Kidney (tissue), 22 donors: ENCODE measurements at places on chromosomes 1 and 21.

GRCh38 chr1:83958704-83959103 lies 40.2 kb downstream of the TTLL7 start:
- DNase-seq: no peak

DNA sequence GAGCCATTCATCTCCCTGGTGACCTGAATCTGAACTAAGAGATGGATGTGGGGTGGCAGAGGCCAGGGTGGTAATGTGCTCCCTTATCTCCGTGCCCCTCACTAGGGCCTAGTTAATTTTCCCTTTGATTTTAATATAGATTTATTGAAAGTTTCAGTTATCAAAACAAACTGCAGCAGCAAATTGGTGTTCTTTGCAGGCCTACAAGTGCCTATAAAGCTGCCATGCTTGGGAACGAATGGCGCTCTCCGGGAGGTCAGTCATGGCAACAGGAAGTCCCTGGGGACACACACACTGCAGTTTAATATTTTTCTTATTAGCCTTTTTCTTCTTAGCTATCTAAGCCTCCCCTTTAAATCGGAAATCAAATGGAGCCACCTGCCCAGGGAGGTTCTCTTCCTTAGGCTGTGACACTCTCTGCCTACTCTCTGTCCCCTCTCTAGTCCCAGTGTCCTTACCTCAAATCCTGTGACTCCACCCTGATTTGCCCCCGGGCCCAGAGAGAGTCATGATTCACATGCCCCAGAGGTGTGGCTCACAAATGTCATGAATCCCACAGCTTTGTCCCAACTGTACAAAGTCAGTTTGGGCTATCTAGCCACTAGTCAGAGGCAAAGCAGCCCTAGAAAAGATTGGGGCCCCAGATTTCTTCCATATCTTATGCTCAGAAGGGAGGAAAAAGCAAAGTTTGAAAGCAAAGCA lies 4.3 kb upstream of the ERI3 start:
- no peak for DNase-seq

DNA sequence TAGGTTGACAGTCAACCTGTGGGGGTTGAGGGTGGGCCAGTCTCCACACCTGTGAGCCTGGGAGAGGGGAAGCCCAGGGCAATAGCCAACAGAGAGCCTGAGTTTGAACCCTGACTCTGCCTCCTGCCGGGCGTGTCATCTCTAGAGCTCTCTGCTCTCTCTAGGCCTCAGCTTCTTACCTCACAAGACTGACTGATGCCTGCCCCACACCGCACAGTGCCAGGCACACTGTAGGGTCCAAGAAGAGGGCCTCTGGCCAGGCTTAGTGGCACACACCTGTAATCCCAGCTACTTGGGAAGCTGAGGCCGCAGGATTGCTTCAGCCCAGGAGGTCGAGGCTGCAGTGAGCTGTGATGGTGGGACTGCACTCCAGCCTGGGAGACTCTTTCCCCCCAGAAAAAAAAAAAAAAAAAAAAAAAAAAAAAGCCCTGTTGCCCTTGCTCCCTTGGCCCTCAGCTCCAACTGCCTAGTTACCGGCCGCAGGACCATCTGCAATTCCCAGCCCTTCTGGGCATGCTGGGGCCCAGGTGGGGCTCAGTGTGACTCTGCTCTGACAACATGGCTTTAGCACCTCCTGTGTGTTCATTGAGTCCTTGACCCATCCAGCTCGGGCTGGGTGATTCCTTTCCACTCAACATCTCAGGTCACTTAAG lies 25.1 kb downstream of the GRHL3 start:
- no peak for DNase-seq

- DNase-seq: no peak
These were observed 24.4 kb upstream of the AHCYL1 start for GRCh38 chr1:109959974-109960744.
